ENCODE measurements at places on chromosomes 4 and X.
A peak's percentile ranks its signal among the peaks of the same experiment; 100 is the strongest.

DNA sequence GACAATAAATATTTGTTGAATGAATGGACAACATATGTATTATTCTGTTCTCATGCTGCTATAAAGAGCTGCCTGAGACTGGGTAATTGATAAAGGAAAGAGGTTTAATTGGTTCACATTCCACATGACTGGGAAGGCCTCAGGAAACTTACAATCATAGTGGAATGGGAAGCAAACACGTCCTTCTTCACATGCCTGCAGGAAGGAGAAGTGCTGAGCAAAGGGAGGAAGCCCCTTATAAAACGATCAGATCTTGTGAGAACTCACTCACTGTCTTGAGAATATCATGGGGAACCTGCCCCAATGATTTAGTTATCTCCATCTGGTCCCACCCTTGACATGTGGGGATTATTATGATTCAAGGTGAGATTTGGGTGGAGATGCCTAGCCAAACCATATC is 233.9 kb upstream of the AADAT start:
- no peak for DNase-seq

DNA sequence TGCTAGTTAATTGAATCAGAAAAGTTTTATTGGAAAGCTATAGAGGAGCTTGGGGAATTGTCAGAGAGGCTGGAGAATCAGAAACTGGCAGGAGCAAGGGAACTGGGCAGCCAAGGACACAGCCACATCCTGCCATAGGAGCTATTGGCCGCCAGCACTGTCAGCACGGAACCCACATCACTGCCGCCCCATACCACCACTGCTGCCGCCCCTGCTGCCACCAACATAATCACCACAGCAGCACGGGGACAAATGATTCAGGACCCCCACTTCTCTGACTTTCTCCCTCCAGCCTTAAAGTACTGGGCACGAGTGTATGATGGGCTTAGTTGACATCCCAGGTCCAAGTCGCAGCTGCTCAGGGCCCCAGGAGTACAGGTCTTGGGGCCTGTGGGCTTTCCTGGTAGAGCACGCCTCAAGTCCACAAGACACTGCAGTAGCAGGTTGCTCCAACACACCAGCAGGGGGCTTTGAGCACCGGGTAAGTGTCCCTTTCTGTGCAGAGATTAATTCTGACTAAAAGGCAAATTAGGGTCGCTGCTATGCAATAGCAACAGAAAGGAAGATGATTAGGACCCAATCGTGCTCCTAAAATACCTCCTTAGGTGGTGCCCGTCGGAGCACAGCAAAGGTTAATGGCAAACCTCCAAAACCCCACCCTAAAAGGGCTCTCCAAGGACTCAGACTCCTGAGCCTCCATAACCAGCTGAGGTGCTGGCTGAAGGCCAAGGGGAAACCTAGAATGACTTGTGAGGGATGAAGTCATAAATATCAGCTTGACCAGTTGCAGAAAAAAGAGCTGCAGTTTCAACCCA is 6.9 kb downstream of the PJA1 start:
- peak; percentile 41 for DNase-seq

DNA sequence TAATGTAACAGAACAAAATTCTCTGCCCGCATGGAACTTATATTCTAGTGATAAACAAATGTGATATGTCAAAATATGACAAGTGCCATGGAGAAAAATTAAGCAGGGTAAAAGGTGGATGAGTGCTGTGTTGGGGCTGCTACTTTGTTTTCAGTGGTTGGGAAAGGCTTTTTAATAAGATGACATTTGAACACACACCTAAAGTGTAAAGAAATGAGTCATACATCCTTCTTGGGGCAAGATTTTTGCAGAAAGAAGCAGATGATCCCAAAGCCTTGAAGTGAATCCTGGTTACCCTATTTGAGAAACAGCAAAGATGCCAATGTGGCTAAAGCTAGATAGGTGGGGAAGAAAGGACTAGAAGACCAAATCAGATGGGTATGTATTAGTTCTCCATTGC is 564.1 kb downstream of the INPP4B start:
- DNase-seq = no peak

GRCh38 chr4:33722800-33723516 is 2521.4 kb downstream of the ARAP2 start:
- no peak for DNase-seq

GRCh38 chrX:9355739-9356138 is 109.1 kb upstream of the TBL1X start:
- no peak for DNase-seq

- DNase-seq = no peak
Measured at GRCh38 chr4:39036172-39036571, 4.0 kb upstream of the TMEM156 start.

- DNase-seq = peak; percentile 42
Measured at GRCh38 chrX:109886122-109886761, 116.7 kb upstream of the TMEM164 start.

DNA sequence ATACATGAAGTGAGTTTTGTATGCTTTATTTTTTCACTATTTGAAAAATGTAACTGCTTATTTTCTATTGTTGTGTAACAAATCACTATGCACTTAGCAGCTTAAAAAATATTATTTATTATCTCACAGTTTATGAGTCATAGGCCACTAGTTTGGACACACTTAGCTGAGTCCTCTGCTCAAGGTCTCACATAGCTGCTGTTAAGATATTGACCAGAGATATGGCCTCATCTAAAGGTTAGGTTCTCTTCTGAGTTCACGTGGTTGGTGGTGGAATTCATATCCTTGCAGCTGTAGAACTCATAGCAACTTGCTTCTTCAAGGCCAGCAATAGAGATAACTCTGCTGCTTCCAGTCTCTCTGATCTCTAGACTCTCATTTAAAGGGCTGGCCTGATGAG is 534.4 kb downstream of the SPRY1 start:
- DNase-seq = no peak

DNA sequence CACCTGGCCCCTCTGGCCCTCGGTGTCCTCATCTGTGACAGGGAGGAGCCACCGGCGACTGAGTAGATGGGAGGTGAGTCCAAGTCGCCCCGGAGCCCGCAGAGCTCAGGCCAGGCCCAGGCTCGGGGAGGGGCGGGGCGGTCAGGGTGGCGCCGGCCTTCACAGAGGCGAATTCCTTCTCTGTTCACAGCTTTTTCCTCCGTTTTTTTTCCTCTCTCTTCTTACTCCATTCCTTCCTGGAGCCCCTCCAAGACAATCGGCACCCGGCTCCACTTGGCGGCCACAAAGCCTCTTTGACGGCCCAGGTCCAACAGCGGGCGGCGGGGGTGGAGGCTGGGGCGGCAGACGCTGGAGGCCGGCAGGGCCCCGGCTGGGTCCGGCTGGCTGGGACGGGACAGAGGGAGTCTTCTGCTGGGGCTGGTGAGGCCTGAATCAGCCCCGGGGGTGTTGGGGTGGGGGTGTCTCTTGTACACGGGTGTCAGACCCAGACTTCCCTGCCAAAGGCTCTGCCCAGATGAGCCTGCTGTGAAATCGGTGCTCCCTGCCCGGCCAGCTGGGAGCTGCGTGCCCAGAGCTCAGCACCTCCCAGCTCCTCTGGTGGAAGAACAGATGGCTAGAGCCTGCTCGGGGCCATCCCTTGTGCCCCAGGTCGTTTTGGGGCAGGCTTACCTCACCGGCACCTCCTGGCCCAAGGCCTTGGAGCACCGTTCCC is 22.6 kb downstream of the FGFRL1 start:
- no peak for DNase-seq

DNA sequence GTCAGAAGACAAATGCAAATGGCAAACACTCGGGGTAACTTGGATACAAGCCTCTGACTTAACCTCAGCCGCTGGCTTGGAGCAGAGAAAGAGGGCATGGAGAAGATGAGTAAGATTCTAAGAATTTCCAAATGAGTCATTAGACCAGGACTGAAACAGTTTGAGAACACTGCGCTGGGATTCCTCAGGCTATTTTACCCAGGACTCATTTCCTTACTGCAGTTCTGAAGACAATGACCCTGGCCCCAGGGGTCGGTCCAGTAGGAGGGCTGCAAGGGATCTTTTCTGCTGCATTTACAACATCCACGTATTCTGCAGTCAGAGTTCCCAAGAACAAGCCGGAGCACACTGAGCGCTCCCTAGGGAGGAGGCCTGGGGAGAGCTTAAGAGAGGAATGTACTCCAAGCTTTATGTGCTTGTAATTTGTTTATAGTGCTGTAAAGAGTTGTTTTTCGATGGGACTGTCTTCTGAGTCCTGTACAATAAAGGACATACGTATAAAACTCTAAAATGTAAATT is 27.3 kb upstream of the SORBS2 start:
- DNase-seq = no peak

DNA sequence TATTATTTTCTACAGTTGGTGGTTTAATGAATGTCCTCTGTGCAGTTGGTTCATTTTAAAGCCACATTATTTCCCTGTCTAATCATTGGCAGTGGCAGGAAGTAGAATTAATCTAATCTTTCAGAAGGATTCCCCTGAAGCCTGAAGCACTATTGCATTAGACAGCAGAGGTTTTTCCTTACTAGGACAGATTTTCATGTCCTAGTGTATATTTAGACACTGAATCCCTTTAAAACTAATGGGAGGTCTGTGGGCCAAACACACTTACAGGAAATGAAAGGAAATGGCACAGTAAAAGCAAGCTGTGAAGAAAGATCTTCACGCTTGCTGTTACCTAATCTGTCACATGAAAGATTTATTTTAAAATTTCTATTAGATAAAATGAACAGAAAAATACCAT is 165.2 kb downstream of the SLC39A8 start:
- no peak for DNase-seq

GRCh38 chrX:43605351-43605750 is 50.7 kb upstream of the MAOA start:
- no peak for DNase-seq

DNA sequence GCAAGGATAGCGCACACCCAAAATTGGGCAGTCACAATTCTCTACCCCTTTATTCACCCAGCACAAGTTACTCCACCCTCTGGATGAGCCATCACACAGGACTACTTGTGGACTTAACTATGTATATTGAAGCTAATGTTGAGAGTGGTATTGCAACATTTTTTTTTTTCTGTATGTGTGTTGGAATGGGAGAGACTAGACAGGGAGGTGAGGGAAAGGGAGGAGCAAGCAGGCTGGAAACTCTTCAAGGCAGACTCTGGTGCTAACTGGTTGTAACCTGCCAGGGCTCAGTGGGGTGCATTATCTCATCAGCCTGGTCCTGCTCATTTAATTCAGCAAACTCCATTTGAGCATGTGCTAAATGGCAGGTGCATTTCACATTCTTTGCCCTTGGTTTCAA is 18.4 kb upstream of the CWH43 start:
- no peak for DNase-seq

- no peak for DNase-seq
Measured at GRCh38 chrX:11210415-11210801, 82.8 kb upstream of the AMELX start.

DNA sequence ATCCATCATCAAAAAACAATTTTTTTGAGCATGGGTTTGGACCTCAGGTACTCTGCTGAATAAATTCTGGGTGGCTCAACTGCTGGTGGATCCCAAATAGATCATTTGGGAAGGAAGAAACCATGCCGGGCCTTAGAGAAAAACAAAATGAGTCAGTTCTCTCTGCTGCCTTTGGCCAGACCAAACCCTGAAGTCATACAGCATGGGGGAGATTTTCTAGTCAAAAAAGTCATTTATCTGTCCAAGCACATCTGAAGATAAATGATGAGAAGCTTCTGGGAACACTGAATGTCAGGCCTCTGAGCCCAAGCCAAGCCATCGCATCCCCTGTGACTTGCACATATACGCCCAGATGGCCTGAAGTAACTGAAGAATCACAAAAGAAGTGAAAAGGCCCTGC is 261.4 kb downstream of the DHX15 start:
- DNase-seq = no peak

Data from activated CD4-positive, alpha-beta T cell treated with anti-CD3 and anti-CD28 coated beads for 48 hours (primary cell).